ENCODE measurements at places on chromosomes 12 and 14.

- DNase-seq = no peak
Measured at GRCh38 chr12:70255311-70255710, 12.1 kb downstream of the CNOT2 start.

GRCh38 chr14:100261621-100262020, 22.7 kb downstream of the YY1 start:
- no peak for DNase-seq

DNA sequence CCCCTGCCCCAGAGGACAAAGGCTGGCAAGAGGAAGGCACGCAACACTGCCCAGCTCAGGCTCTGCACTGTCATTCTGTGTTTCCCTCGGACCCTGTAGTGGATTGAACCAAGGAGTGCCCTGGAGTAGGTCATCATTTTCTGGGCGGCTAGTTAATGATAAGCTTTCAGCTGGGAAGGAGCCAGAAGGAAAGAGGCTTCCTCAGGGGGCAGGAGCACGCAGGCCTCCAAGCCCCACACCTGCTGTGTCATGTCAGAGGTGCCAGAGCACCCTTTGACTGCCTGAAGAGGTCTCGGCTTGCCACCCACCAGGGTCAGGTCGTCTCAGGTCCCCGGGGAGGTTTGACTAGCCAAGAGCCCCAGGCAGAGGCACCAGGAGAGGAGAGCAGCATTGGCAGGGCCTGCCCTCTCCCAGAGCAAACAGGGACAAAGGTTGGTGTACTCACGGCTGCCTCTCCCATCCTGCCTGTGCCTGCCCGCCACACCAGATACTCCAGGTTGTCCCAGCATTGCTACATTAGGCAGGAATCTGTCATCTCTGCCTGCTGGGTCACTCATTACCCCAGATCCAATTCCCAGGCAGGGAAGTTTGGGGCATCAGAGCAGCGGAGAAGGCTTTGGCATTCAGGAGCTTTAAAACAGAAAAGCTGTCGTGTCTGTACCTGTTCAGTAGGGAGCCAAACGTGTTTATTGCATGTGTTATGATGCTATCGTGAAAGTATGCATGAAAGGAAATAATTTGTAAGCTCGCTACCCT, 33.5 kb upstream of the ATP2A2 start:
- DNase-seq = no peak

DNA sequence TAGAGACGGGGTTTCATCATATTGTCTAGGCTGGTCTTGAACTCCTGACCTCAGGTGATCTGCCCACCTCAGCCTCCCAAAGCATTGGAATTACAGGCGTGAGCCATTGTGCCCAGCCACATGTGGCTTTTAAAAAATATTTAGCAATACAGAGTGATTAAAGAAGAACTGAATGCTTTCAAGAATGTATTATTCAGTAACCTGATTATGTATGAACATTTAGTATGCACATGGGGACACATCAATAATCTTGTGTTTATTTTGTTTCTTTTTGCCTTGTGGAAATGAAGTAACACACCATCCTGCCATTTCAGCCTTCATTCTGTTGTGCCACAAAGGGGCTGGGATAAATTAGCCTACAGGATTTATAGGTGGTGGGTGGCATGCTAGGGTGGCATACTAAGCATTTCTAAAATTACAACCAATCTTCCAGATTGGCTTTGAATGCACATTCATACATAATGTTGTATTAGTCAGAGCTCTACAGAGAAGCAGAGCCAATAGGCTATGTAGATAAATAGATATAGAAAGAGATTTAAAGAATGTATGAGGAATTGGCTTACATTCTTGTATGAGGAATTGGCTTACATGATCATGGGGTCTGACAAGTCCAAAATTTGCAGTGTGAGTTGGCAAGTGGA, 25.5 kb upstream of the TXNRD1 start:
- DNase-seq = no peak

- no peak for DNase-seq
Measured at GRCh38 chr14:91246051-91246852, 1.7 kb upstream of the GPR68 start.

DNA sequence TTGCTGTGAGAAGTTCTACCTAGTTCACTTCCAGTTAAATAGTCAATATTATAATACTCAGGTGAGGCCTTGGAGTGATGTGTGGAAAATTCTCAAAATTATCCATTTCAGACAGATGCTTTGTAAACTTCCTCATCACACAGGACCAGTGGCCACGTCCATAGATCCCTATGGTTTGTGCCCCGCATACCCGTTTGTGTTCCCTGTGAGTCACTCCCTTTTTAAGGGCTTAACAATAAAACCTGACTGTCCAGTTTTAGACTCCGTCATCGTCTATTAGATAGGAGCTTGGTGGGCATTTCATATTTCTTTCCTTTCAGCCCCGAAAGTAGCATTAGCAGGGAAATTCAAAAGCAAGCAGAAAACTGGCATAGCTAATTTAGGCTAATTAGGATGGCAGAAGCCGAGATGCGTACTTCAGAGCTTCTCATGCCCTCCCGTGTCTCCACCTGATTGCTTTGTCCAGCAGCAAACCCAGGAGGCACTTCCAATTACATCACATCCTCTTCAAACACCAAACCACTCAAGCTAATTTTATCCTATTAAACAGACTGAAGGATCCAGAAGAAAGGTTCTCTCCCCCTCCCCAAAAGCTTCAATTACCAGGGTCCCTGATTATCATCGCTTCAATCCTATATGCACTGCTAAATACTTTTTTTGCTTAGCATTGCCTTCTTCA, 186.6 kb upstream of the OTX2 start:
- no peak for DNase-seq

- no peak for DNase-seq
Measured at GRCh38 chr14:70794294-70794693, 15.0 kb downstream of the MAP3K9 start.

DNA sequence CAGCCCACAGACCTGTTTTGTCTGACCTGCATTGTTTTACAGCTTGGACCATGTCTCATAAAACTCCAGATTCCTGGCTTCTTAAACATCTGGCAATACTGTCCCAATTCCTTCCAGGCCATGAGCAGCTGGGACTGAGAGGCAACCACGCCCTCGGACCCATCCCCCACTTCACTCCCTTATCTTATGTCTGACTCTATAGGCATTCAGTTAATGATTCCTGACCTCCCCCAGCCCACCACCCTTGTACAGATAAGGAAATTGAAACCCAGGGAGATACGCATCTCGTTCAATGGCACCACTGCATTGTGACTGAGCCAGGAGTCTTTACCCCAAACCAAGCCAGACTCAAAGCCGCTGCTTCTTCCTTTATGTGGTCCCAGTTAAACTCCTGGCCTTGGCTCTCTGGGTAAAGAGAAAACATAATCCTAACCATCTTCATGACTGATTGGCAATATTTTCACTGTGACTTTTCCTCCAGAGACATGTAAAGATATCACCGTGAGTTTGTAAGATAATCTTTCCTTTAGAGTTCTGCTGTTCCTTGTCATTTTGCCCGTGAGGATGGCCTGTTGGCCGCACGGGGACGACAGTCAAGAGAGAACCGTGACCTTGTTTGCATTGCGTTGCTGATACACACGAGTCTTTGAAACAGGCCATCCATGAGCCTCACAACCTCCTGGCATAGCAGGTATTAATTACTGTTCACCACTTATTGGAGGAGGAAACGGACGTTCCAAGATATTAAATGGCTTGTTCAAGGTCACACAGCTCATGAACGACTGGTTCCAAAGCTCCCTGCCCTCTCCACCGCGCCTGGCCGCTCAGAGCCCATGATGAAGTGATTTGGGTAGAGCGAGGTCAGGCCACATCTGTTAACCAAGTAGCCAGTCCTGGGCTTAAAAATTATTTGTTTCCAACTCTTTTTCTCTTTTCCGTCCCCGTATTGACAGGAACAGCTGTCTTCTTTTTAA, 39.4 kb downstream of the MAP1LC3B2 start:
- DNase-seq = peak; percentile 85

DNA sequence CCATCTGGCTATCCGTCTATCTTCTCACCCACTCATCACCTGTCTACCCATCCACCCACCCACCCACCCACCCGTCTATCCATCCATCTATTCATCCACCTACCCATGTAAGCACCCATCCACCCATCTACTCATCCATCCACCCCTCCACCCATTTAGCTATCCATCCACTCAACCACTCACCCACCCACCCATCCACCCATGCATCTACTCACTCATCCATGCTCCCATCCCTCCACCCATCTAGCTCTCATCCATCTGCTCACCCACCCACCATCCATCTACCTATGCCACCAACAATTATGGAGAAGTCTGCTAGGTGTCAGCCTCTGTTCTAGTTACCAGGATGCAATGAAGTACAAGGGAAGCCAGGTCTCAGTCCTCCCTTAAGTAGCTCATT, 11.1 kb downstream of the TNFAIP2 start:
- no peak for DNase-seq

DNA sequence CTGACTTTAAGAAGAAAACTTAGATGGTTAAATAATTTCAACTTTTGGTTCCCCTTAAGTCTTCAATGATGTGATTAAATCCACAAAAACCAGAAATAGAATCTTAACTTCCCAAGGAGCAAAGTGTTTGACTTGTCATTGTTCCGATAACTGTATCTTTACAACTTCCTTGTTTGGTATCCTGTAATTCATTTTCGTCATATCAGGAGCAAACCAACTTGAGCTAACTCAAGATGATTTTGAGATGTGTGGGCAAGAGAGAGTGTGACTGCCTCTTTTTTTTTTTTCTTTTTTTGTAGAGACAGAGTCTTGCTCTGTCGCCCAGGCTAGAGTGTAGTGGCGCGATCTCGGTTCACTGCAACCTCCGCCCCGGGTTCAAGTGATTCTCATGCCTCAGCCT, 25.3 kb downstream of the DRAM1 start:
- DNase-seq = no peak

- DNase-seq = peak; percentile 81
Measured at GRCh38 chr14:74945261-74945851, 10.0 kb downstream of the PGF start.

GRCh38 chr12:39505023-39505422, 62.1 kb upstream of the KIF21A start:
- peak; percentile 59 for DNase-seq

DNA sequence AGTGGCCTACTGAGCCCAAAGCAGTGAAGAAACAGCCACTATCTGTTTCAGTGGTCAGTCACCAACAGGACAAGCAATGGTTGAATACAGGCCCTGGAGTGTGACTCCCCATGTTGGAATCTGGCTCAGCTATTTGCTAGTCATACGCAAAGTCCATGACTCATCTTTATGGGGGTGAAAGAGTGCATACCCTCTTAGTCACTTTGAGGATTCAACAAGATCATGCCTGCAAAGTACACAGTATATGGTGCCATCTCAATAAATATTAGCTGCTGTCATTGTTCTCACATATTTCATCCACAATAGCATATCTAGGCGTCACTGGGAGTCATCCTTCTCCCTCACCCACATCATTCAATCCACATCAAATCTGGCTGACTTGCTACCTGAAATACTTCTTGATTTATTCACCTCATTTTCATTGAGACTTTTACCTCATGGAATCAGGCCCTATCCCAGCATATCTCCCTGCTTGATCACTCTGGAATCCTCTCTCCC, 26.4 kb upstream of the STAB2 start:
- DNase-seq = peak; percentile 86

DNA sequence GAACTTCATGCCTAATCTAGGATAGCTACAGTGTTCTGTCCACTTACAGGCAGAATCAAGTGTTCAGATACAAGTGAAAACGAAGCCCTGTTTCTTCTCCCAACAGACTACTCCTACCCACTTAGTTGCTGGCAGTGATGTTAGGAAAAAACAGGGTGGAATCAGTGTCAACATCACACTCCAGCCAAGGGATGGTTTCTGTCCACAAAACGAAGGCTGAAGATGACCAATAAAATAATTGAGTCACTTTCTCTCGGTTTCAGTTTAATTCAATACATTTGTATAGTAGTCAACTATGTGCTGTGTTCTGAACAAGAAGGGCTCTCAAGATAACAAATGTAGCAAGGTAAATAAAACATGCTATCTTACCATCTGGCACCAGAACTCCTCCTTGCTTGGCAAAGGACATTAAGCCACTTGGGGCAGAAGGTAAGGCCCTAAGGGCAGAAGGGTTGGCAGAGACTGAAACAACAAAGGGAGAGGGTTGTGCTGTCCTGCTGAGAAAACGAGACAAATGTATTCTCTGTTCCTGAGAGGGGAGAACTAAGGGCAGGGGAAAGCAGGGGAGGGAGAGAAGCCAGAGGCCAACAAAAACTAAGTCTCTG, 393.6 kb downstream of the DPF3 start:
- DNase-seq = no peak

DNA sequence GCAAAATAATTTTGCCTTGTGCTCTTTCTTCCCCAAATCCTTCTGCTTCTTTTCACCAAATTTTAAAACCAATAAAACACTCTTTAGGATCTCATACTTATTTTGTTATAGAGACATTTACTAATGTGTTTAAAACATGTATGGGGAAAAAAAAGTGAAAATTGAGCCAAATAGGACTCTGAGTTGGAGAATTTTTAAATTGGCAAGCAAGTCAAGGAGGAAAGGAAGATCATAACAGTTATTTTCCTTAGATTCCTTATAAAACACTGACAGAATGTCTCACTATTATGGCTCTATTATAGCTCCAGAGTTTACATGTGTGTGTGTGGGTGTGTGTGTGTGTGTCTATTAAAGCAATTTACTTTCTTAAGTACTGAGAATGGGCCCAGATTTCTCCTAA, 220.5 kb downstream of the SLC6A15 start:
- no peak for DNase-seq

- peak; percentile 59 for DNase-seq
Measured at GRCh38 chr14:93035917-93036651, 79.6 kb downstream of the ITPK1 start.

- no peak for DNase-seq
Measured at GRCh38 chr14:100274250-100274649, 32.0 kb downstream of the SLC25A29 start.

DNA sequence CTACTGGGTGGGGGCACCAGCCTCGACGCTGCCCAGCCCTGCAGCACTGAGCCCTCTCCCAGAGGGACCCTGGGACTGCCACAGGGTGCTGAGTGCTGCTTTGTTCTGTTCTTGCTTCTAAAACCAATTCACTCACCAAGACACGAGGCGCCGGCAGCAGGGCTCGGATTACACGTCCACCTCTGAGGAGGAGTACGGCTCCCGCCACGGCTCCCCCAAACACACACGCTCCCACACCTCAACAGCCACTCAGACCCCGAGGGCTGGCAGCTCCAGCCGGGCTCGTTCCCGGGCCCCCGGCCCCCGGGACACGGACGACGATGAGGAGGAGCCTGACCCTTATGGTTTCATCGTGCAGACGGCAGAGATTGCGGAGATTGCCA, 24.3 kb downstream of the CEP170B start:
- no peak for DNase-seq

GRCh38 chr12:28265435-28266042, 75.3 kb downstream of the CCDC91 start:
- DNase-seq = no peak

- DNase-seq = no peak
Measured at GRCh38 chr12:25764892-25765291, 193.6 kb upstream of the RASSF8 start.

GRCh38 chr14:104983231-104983721, 2.3 kb upstream of the CLBA1 start:
- no peak for DNase-seq

DNA sequence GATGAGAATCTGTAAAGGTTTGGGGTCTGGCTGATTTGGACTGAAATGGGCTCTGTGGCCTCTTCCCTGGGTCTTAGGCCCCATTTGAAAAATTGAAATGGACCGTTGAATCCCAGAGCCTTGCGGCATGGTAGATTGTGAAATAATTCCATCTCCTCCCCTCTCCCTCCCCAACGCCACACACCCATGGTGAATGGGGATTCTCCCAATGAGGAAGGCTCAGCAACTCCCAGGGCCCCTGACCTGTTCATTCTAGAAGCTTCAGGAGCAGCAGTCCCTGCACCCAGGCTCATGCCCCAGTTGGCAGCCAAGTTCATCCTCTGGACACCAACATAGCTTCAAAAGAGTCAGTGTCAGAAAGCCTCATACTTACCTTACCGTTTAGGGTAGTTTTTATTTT, 217.4 kb downstream of the ZFP36L1 start:
- DNase-seq = no peak

Data from mesendoderm (in vitro differentiated cells).